ENCODE measurements at places on chromosomes 1 and 21.

GRCh38 chr1:48249868-48250267 is 27.4 kb downstream of the SLC5A9 start:
- H3K27me3 ChIP-seq, result no peaks in the 10 kb centered on the region
- no peak overlapping the region for H3K4me3 ChIP-seq
- no peaks in the 10 kb centered on the region for H3K36me3 ChIP-seq

- H3K4me3 ChIP-seq, result no peak overlapping the region
- H3K36me3 ChIP-seq, result no peaks in the 10 kb centered on the region
- no peak overlapping the region for H3K27ac ChIP-seq
- DNase-seq, result no peak
- no peaks in the 10 kb centered on the region for H3K27me3 ChIP-seq
- no peaks in the 10 kb centered on the region for H3K4me1 ChIP-seq
Measured at GRCh38 chr1:72938408-72938807, 656.1 kb upstream of the NEGR1 start.

GRCh38 chr1:212981571-212982328 is 31.4 kb downstream of the VASH2 start:
- no peaks in the 10 kb centered on the region for H3K36me3 ChIP-seq
- H3K27ac ChIP-seq, result no peak overlapping the region
- H3K4me1 ChIP-seq, result peaks cover 3% of the 10 kb centered on the region
- no peak overlapping the region for H3K4me3 ChIP-seq
- no peaks in the 10 kb centered on the region for H3K27me3 ChIP-seq
- no peak for DNase-seq

DNA sequence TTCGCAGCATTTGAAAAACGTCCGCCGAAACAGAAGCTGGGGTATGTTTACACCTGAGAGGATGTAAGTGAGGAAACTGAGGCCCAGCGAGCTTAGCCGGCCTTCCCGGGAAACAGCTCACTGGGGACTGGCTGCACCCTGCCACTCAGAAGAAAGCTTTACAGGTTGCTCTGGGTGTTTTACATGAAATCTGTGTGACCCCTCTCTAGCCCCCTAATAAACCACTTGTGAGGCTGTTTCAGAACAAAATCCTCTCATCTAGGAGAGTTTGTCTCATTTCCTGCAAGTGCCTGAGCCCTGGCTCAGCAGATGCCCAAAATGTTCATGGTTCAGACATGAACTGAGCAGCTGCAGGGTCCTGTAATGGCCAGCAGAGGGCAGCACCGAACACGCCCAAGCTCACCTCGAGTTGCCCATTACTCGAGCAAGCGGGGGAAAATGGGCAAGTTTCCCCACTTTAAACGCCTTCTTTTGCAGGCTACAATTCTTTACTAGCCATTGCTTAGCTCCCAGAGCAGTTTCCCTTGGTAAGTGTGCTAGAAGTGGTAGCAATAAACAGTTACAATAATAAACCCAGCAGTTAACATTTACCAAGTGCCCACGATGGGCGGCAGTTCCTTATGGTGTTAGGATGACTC is 76.4 kb downstream of the FHAD1 start:
- DNase-seq, result peak; percentile 83
- H3K4me1 ChIP-seq, result peaks cover 3% of the 10 kb centered on the region

DNA sequence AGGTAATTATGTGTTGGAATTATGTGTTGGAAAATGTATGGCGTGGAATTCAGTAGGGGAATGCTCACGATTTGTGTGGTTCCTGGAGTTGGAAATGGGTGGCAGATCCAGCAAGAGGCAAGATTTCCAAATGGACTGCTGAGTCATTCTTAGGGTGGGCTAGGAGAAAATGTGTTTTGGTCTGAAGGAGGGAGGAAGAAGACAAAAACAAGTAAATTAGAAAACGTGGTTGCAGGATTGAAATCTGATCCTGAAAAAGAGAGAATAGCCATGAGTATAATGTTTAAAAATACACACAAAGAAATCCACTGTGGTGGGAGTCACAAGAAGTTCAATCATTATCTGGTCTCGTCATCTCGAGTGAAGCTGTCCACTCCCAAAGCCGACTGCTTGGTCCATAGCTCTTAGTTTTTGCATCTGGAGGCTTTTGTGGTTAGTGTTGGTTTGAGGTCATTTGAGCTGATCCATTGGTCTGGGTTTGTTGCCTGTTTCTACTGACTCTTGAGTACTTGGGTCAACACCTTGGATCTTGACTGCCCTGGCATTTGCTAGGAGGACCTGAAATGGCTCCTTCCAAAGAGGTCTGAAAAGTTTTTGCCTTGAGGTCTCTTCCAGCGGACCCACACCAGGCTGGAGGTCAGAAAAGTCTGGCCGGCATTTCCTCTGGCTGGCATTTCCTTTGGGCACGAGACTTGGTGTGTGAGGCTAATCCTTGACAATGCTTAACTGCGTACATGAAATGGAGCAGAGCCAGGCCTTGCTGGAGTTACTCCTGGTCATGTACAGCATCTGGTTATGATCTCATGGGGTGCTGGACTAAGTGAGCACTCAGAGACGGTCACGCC is 9.2 kb downstream of the MX2 start:
- H3K4me1 ChIP-seq, result peaks cover 3% of the 10 kb centered on the region
- H3K4me3 ChIP-seq, result no peak overlapping the region
- DNase-seq, result no peak
- H3K27ac ChIP-seq, result no peak overlapping the region
- no peaks in the 10 kb centered on the region for H3K27me3 ChIP-seq

GRCh38 chr1:240575981-240576662 is 35.8 kb downstream of the GREM2 start:
- H3K36me3 ChIP-seq, result no peaks in the 10 kb centered on the region
- no peaks in the 10 kb centered on the region for H3K4me1 ChIP-seq
- DNase-seq, result no peak
- no peak overlapping the region for H3K27ac ChIP-seq
- H3K4me3 ChIP-seq, result no peak overlapping the region
- no peaks in the 10 kb centered on the region for H3K27me3 ChIP-seq

- no peak within 1 kb of the TSS for H3K27ac ChIP-seq
- no peaks in the 10 kb centered on the region for H3K27me3 ChIP-seq
- no peaks in the 10 kb centered on the region for H3K36me3 ChIP-seq
- peak within 1 kb of the TSS; percentile 38 for H3K4me3 ChIP-seq
- DNase-seq, result peak; percentile 12
Measured at GRCh38 chr1:52842643-52843310, at the start of gene ZYG11A. Gene ZYG11A (plus strand): TSS chr1:52842760. CDS start chr1:52842884, 124 bp downstream.

GRCh38 chr1:154802336-154802969 is 67.6 kb downstream of the KCNN3 start:
- H3K4me3 ChIP-seq, result no peak overlapping the region
- H3K27me3 ChIP-seq, result no peaks in the 10 kb centered on the region
- H3K27ac ChIP-seq, result no peak overlapping the region

- no peak overlapping the region for H3K4me3 ChIP-seq
- H3K4me1 ChIP-seq, result no peaks in the 10 kb centered on the region
- no peaks in the 10 kb centered on the region for H3K36me3 ChIP-seq
- H3K27ac ChIP-seq, result no peak overlapping the region
Measured at GRCh38 chr1:237779356-237779755, 111.4 kb downstream of the ZP4 start.

DNA sequence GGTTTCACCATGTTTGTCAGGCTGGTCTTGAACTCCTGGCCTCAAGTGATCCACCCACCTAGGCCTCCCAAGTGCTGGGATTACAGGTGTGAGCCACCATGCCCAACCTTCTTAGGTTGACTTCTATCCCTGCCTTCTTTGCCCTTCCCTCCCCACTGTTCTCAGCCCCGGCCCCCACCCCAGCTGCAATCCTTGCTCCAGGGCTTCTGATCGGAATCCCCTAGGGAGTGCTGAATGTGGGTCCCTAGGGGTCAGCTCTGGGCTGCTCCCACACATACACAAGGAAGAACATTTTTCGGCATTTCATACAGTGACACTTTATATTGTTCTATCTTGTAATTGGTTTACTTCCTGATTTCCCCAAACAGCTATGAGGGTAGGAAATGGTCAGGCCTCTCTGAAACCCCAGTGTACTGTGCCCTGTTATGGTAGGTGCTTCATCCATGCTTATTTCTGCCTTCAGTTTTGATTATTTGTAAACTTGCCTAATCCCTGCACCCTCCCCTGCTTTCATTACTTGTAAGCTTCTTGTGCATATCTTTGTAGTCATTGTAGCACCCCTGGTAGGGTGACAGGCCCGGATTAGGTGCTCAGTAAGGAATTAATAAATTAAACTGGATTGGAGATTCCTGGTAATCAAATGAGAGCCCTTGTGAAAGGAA is 5.8 kb upstream of the SRP9 start:
- H3K27ac ChIP-seq, result peak overlapping the region; percentile 67
- peaks cover 35% of the 10 kb centered on the region for H3K4me1 ChIP-seq
- no peak for DNase-seq
- no peaks in the 10 kb centered on the region for H3K27me3 ChIP-seq

DNA sequence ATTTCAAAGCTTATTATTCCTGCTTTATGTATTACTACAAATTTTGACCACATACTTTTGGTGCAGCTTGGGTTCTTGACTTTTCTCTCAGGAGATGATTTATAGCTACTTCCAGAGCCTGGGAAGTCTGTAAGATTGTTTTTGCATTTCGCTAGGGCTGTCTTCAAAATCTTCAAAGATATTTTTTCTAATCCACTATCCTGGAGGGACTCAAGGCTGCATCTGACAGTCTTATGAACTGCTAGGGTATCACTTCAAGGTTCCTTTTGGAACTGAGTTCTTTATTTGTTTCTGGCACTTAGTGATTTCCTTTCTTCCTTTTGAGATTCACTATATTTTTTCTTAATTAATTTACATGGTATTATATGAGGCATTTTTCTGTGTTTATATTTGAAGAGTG is 90.0 kb upstream of the LYPLAL1 start:
- no peaks in the 10 kb centered on the region for H3K4me1 ChIP-seq
- H3K27me3 ChIP-seq, result no peaks in the 10 kb centered on the region

GRCh38 chr1:27555700-27556424 is 48.1 kb downstream of the AHDC1 start:
- H3K27me3 ChIP-seq, result no peaks in the 10 kb centered on the region
- peaks cover 11% of the 10 kb centered on the region for H3K4me1 ChIP-seq
- H3K27ac ChIP-seq, result peak overlapping the region; percentile 73
- H3K4me3 ChIP-seq, result no peak overlapping the region
- peak; percentile 67 for DNase-seq

DNA sequence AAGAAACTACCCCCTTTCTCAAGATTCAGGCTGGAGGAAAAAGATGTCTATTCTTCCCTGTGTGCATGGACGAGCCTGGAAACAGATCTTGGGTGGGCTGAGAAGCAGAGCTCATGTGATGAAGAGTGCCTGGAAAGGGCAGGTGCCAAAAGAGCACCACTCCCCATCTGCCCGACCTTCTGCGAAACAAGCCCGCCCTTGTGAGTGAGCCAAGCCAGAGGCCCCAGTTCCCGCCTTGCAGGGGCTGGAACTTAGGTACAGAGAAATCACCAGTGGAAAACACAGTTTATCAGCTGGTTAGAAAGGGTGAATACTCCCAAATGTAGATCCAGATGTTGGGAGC is 26.7 kb upstream of the A3GALT2 start:
- no peak for DNase-seq
- no peaks in the 10 kb centered on the region for H3K27me3 ChIP-seq
- H3K4me3 ChIP-seq, result peak overlapping the region; percentile 87
- peaks cover 49% of the 10 kb centered on the region for H3K4me1 ChIP-seq
- H3K27ac ChIP-seq, result peak overlapping the region; percentile 96
- H3K36me3 ChIP-seq, result no peaks in the 10 kb centered on the region

DNA sequence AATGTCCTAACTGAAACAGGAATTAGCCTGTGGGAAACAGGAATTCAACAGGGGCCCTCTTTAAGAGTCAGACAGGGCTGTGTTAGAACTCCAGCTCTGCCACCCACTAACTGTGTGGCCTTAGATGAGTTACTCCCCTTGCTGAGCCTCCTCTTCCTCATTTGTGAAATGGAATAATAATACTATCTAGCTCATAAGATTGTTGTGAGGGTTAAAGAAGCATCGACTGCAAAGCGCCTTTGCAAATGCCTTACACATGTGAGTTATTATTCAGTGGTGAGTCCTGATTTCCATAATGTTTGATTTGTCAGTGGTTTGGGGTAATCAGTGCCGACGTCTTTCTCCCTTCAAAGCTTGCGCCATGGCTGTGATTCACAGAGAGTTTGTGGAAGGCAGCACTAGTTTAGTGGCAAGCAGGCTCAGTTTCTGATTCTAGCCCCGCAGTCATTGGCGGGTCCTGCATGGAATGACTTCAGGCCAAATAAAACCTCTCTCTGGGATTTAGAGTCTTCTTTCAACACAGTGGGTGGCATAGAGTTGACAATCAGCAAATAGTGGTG is 388.5 kb downstream of the PLPP3 start:
- H3K36me3 ChIP-seq, result no peaks in the 10 kb centered on the region
- no peak overlapping the region for H3K4me3 ChIP-seq
- DNase-seq, result no peak
- H3K27me3 ChIP-seq, result no peaks in the 10 kb centered on the region
- no peaks in the 10 kb centered on the region for H3K4me1 ChIP-seq

- no peaks in the 10 kb centered on the region for H3K27me3 ChIP-seq
- no peaks in the 10 kb centered on the region for H3K4me1 ChIP-seq
- H3K4me3 ChIP-seq, result no peak overlapping the region
- no peaks in the 10 kb centered on the region for H3K36me3 ChIP-seq
- no peak overlapping the region for H3K27ac ChIP-seq
Measured at GRCh38 chr1:215018555-215018954, 64.0 kb upstream of the KCNK2 start.

DNA sequence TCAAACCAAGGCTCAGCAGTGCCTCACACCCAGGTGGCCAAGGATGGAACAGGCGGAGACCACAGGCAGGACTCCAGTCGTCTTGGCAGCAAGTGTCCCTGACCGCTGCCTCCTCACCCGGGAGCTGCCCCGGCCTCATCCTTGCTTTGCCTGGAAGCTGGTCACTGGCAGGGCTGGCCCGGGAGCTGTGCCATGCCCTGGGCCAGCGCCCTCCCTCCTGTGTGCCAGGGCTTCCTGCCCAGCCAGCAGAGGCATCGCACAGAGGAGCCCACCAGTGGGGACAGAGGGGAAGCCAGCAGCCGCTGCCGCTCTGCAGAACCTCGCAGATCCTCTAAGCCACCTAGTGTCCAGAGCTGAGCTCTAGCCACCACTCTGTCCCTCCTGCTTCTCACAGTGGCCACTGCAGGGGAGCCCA is 7.8 kb downstream of the CASZ1 start:
- H3K4me1 ChIP-seq, result peaks cover 7% of the 10 kb centered on the region
- no peaks in the 10 kb centered on the region for H3K36me3 ChIP-seq
- no peak overlapping the region for H3K4me3 ChIP-seq
- no peaks in the 10 kb centered on the region for H3K27me3 ChIP-seq

- H3K27me3 ChIP-seq, result no peaks in the 10 kb centered on the region
- H3K4me3 ChIP-seq, result no peak overlapping the region
- no peaks in the 10 kb centered on the region for H3K4me1 ChIP-seq
Measured at GRCh38 chr1:30195424-30196134, 527.8 kb downstream of the MATN1 start.

- no peak overlapping the region for H3K4me3 ChIP-seq
- DNase-seq, result no peak
- H3K27ac ChIP-seq, result no peak overlapping the region
Measured at GRCh38 chr1:115295904-115296696, 41.9 kb downstream of the NGF start.

GRCh38 chr1:91727763-91728162 is 158.2 kb downstream of the TGFBR3 start:
- H3K4me3 ChIP-seq, result no peak overlapping the region
- H3K27me3 ChIP-seq, result no peaks in the 10 kb centered on the region
- H3K27ac ChIP-seq, result no peak overlapping the region
- peaks cover 21% of the 10 kb centered on the region for H3K4me1 ChIP-seq
- DNase-seq, result no peak

Measured in pancreas (tissue), 10 donors.